ENCODE measurements at places on chromosomes 7 and 10.

- DNase-seq = no peak
Observed at GRCh38 chr10:43077421-43078171, 727 bp downstream of the RET start.

DNA sequence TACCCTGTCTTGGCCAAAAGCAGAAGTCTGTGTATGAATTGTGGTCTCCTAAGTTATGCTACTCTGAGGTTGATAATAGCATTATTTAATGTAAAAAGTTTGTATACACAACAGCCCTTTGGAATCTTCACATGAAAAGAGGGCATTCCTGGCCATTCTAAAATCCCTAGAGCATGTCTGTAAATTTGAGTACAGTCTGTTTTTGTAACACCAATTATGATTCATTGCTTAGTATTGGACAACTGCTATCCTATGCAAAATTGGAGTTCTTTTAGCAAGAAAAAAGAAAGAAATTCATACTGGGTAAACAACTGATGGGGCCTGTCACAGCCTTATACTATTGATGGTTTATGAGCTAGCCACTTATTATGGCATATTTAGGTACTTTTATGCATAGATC, 10.2 kb downstream of the CUTC start:
- no peak for DNase-seq

GRCh38 chr7:133911724-133912123, 215.4 kb upstream of the LRGUK start:
- DNase-seq = no peak

- DNase-seq = no peak
Observed at GRCh38 chr10:11593612-11594011, 17.8 kb downstream of the USP6NL start.

DNA sequence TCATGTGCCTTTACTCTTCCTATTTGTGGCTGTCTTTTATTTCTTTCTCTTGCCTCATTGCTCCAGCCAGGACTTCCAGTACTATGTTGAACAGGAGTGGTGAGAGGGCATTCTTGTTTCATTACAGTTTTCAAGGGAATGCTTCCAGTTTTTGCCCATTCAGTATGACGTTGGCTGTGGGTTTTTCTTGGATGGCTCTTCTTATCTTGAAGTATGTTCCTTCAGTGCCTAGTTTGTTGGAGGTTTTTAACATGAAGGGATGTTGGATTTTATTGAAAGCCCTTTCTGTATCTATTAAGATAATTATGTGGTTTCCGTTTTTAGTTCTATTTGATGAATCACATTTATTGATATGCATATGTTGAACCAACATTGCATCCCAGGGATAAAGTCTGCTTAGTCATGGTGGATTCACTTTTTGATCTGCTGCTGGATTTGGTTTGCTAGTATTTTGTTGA, 96.8 kb downstream of the GLCCI1 start:
- DNase-seq = no peak

DNA sequence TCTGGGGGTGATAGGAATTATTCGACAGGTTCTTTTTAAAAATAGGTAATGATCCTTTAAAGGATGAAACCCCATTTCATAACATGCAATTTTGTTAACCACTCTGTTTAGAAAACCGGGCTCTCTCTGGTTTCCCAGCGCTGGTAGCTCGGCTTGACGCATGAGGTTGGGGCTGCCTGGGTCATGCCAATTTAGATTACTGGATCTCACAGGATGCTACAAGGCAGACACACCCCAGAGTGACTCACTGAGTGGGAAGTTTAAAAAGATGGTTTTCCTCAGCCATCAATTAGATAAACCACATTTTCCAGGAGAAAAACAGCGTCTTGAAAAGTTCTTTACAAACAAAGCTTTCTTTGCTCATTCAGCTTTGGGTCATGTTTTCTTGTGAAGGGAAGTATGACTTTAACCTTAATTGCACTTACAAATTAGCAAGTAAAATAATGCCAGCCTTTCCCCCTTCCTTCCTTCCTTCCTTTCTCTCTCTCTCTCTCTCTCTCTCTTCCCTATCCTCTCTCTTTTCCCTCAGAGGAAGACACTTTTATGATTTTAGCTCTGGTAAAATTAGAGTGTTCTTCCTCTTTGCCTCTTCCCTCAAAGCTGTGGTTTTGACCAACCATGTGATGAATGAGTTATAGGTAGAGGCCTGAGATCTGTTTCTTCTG, 99.8 kb downstream of the EPDR1 start:
- DNase-seq = peak; percentile 59

GRCh38 chr10:70461397-70462348, 16.9 kb upstream of the PALD1 start:
- peak; percentile 89 for DNase-seq

GRCh38 chr7:12494687-12495024, 75.9 kb upstream of the SCIN start:
- no peak for DNase-seq

DNA sequence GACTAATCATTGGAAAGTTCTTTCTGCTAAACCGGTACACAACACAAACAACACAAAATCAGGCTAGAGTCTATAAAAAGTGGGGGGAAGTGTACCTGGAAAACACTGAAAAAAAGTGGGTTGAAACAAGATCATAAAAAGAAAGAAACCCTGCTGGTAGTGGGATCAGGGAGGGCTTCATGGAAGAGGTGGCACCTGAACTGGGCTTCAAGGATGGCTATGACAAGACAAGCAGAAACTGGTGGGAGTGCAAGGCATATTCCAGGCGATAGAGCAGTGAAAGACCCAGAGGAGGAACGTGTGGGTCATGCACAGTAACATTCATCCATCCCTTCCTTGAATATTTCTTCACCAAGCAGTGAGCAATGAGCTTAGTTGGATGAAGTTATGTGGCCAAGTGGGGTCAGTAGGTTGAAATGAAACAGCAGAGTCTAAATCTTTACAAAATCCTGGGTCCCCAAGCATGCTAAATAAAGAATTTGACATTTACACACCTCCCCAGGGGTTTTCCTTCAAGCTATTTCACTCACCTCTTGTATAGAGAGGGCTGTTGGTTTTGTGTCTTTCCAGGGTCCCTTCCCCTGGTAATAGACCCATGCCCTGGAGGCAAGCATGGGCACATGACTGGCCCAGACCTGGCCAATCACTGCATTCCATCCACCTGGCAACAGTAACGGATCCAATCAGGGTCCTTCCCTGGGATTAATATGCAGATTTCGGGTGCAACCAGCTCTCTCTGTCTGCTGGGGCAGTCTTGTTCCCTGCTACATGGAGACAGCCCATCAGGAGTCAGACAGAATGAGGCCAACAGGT, 38.2 kb downstream of the SPOCK2 start:
- DNase-seq = no peak

GRCh38 chr10:93236393-93237040, 162.8 kb downstream of the CYP26A1 start:
- no peak for DNase-seq

DNA sequence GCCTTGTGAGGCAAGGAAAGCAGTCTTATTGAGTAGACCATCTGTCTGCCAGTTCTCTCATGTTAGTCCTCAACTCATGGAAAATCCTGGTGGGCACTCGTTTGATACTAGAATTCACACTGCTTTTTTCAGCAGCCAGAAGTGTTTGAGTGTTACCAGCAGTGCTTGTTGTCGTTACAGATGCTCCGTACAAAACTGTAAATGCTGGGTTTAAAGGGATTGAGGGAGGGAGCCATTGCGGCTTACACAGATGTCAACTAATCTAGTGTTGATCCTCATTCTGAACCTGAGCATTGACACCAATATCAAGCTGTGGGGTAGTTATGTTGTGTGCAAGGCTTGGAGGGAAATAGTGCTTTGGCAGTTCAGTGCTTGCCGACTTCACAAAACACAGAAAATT, 348.6 kb downstream of the AUTS2 start:
- DNase-seq = no peak

- no peak for DNase-seq
Observed at GRCh38 chr7:107989618-107990373, 13.2 kb downstream of the LAMB1 start.

- peak; percentile 45 for DNase-seq
Observed at GRCh38 chr10:3469639-3470020, 297.0 kb upstream of the PITRM1 start.

DNA sequence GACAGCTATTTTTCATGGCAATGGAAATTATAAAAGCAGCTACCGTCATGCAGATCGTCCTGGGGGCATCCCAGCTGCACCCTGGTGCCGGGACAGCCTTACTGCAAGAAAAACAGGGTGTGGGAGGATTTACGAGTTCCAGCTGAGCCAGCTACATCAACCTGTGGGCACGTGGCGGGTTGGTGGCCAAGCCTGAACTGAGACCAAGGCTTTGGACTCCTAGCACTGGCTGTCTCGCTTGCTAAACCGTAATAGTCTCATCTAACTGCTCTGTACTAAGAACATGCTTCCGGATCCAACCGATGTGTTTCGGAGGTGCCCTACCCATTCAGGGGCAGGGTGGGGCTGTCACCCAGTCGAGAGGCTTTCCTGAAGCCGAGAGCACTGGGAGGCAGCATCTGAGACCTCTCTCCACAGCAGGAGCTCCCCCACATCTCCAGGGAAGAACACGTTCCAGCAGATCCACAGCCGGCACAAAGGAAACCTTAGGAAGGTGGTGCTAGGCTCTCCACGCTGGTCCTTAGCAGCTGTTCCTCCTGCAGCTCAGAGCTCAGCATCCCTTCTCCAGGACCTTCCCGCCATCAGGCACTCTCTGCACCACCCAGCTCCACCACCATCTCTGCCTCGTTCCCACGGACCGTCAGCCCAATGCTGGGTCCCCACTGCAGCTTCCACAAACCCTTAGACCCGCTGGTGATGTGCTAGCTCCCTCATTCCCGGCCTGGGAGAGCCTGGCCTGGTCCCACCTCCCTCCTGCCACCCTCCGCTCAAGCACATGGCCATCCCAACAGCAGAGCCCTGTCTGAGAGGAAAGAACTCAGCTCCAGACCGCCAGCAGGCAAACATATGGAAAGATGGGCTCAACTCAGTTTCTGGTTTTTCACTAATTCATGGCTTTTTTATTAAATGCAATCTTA, 158.5 kb downstream of the PTPRN2 start:
- no peak for DNase-seq

DNA sequence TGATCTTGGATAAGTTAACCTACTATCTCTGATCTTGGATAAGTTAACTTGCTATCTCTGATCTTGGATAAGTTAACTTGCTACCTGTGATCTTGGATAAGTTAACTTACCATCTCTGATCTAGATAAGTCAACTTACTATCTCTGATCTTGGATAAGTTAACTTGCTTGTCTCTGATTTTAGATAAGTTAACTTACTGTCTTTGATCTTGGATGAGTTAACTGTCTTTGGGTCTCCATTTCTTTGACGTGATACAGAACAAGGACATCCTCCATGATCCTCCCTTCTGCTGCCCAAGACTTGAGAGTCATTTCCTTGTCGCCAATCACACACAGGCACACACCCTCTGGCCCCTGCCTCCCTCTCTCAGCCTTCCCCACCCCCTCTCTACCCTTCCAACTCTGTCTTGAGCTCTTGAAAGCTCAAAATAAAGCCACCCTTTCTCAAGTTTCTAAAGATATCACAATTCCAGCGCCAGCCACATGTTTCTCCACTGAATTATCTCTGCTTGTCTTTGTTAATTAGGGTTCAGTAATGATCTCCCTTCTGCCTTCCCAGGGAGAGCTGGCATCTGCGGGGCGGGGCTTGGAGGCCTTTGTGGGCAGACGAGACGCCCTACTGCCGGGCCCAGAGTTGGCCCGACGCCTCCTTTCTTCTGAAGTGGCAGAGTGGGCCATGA, 85.1 kb upstream of the GTF2I start:
- DNase-seq = no peak

DNA sequence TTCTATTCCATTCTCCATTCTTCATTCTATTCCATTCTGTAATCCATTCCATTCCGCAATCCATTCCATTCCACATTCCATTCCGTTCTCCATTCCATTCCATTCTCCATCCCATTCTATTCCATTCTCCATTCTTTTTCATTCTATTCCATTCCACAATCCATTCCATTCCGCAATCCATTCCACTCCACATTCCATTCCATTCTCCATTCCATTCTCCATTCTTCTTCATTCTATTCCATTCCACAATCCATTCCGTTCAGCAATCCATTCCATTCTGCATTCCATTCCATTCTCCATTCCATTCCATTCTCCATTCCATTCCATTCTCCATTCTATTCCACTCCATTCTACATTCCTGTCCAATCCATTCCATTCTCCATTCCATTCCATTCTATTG, 85.2 kb downstream of the NSUN6 start:
- DNase-seq = no peak

- no peak for DNase-seq
Observed at GRCh38 chr10:86387178-86387794, 20.7 kb upstream of the GRID1 start.

GRCh38 chr7:1749351-1749863, 79.3 kb downstream of the ELFN1 start:
- DNase-seq = no peak

DNA sequence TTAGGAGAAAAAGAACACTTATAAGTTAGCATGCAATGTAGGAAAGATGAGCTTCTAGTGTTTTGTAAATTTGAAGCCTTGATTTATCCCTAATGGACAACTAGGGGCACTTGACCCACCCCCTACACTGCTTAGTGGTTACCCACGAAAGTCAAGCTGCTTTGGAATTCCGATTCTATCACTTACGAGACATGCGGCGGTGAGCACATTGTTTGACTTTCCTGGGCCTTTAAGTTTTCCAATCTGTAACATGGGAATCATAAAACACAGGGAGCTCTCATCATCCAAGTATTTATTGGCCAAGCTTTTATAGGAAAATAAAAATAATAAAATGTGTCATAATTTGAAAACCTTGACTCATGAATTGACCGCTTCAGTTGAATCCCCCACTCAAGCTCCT, 78.7 kb upstream of the PDK4 start:
- peak; percentile 53 for DNase-seq

DNA sequence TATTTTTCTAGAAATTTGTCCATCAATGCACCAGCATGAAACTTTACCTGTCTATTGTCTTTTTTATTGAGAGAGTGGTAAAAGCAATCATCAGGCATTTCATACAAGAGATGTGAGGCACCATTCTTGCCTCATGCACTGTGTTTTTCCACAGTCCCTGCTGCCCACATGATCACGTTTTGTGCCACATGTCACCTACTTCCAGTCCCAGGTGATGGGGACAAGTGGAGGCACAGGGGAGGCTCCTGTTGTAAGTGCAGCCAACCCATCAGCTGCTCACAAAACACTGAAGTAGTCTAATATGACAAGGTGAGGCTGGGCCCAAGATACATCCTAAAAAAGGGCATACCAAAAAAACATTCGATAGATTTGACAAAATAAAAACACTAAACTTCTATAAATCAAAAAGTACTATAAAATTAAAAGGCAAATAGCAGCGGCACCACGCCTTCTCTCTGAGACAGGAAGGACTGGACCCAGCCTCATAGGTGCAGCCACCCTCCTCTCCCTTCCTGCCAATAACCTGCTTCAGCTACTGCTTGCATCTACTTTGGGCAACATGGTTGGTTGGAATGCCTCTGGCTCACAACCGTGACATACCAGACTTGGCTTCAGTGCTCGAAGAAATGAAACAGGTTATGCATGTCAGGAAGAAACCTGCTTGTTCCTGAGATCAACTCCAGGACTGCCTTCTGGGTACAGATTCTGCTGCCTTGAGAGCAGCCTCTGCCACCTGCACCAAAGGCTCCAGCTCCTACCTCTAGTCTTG, 2.3 kb downstream of the ZC3HAV1L start:
- peak; percentile 55 for DNase-seq

- no peak for DNase-seq
Observed at GRCh38 chr10:68302503-68302823, 29.4 kb upstream of the HNRNPH3 start.

- DNase-seq = peak; percentile 77
Observed at GRCh38 chr7:26860361-26860760, 4.0 kb downstream of the SKAP2 start.

GRCh38 chr10:86362129-86362527, 4.5 kb downstream of the GRID1 start:
- no peak for DNase-seq

- no peak for DNase-seq
Observed at GRCh38 chr10:97291357-97292096, 910 bp downstream of the ARHGAP19 start.

- DNase-seq = no peak
Observed at GRCh38 chr7:148095066-148095465, 495.5 kb upstream of the C7orf33 start.

All from PC-3 (cell line).